Activated CD4-positive, alpha-beta T cell treated with anti-CD3 and anti-CD28 coated beads, Interleukin-2, Interleukin-4, amounts not matched to agents 100 ng/mL and 50 ng/mL, durations not matched to agents 16 hours and 8 hours (primary cell): ENCODE measurements at places on chromosomes 13 and 19.

DNA sequence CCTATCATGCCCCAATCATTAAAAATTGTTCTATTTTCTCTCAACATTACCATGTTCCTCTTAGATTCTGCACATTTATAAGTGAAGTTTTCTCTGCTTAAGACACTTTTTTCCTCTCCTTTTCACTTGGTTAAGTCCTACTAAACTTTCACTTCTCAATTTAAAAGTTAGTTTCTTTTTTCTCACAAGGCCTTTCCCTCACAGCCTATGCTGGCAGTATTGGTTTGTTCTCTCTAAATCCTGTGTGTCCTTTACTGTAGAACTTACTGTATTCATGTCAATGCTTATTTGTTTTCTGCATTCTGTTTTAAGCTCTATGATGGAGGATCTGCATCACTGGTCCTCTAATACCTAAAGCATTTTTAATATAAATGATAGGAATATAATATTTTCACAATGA lies 2816.6 kb downstream of the PCDH9 start:
- DNase-seq = no peak

- DNase-seq = no peak
Measured at GRCh38 chr19:355134-355533, 10.5 kb upstream of the MIER2 start.

DNA sequence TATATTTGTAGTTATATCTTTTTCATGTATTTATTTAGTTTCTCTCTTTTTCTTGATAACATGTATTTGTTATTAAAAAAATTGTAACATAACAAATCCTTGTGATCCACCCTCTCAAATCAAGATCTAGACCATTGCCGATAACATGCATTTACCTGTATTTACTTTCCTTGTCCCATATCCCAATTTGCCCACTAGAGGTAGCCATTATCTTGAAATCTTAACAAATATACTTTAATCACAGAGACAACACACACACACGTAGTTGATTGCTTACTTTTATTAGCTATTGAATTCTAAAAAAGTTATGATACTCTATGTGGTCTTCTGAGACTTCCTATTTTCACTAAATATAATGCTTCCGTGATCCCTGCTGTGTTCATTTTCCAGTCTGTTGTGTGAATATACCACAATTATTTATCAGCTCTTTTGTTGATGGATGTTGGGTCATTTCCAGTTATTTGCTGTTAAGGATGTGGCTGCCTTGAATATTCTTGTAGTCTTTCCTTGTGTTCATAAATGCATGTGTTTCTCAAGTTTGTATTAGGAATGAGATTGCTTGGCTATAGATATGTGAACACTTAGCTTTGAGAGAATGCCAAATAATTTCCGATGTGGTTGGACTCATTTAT lies 31.3 kb upstream of the ZMYM2 start:
- DNase-seq = peak; percentile 3

- DNase-seq = no peak
Measured at GRCh38 chr19:5891572-5891937, 12.0 kb downstream of the NDUFA11 start.

GRCh38 chr13:39461685-39462266 lies 141.2 kb downstream of the LHFPL6 start:
- no peak for DNase-seq

DNA sequence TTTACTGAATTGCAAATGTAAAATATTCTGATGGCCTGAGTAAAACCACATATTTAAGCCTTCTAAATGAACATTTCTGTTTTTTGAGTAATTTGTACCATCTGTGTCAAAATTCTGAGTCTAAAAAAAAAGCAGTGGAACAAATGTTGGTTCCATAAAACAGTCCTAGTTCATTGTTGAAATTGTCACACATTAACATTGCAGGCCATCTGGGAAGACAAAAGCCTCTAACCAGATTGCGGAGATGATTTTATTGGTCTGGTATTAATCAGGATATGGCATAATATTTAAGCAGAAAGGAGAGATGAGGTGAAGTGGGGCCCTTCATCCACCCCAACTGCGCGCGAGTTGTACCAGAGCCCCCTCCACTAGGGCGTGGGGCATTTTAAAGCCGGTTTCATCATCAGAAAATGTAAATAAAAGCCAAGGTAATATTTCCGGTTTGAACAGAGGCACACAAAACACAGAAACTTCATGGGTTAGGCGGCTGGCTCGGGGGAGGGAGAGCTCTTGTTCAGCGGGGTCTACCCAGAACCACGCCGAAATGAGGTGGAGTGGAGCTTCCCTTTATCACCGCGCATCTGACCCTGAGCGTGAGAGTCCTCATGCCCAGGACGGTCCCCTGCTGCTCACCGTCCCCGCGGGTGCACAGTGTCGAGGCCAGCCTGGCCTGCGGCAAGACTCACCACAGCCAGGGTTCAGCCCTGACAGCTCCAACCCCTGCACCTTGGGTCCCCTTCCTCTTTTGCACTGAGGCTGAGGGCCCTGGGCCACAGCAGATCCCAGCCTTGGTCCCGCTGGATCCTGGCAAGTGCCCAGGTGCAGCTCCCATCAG lies 169.2 kb downstream of the URI1 start:
- DNase-seq = no peak

DNA sequence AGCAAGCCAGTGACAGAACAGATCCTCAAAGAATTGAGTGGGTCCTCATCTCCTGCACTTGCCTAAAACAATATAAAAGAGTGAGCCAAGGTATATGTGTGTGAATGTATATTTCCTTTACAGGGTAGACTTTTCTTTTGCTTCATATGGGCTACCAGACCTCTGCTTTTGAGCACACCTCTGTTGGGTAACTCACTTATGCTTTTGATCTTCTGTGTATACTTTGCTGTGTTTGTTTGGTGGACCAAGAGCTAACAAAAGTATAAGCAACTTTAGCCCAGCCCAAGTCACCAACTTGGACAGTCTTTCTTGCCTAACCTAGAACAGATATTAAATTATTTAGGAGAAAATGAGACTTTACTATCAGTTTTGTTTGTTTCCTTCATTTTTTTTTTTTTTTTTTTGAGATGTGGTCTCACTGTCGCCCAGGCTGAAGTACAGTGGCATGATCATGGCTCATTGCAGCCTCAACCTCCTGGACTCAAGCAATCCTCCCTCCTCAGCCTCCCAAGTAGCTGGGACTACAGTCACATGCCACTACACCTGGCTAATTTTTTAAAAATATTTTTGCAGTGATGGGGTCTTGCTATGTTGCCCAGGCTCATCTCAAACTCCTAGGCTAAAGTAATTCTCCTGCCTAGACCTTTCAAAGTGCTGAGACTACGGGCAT lies 513.1 kb downstream of the DCT start:
- no peak for DNase-seq

- DNase-seq = peak; percentile 4
Measured at GRCh38 chr19:44113784-44114390, 688 bp downstream of the ZNF225 start.
